GM12892 (cell line): ENCODE measurements at places on chromosomes 5 and 9.

DNA sequence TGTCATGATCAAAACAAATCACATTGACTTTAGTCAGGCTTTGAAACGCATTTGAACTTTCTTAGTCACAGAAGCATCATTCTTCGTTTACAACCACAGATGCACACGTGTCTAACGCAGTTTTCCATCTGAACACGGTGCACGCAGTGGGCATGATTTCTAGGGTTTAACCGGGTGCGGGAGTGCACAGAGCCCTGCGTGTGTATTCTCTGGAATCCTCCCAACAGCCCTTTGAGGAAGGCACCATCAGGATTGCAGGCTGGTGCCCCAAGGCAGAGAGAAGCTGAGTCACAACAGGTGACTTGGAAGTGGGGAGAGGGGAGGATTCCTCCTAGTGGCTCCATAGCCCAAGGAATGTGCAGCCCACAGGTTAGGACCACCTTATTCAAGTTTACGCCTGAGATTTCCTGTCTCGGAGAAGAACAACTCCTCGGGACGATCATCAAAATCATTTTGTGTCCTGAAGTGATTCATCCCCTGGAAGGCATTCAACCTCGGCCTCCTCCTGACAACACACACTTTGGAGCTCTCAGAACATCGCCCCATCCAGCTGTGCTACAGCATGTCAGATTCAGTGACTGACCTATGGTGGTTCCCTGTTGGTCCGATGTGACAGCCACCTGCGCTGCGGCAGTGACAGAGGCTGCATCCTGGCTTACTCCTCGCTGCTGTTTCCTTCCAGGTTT, 13.1 kb downstream of the ROPN1L start:
- no peak for DNase-seq

GRCh38 chr9:2486988-2487387, 134.6 kb upstream of the VLDLR start:
- DNase-seq: no peak

- no peak for DNase-seq
Observed at GRCh38 chr5:4313138-4313537, 717.5 kb downstream of the IRX1 start.

DNA sequence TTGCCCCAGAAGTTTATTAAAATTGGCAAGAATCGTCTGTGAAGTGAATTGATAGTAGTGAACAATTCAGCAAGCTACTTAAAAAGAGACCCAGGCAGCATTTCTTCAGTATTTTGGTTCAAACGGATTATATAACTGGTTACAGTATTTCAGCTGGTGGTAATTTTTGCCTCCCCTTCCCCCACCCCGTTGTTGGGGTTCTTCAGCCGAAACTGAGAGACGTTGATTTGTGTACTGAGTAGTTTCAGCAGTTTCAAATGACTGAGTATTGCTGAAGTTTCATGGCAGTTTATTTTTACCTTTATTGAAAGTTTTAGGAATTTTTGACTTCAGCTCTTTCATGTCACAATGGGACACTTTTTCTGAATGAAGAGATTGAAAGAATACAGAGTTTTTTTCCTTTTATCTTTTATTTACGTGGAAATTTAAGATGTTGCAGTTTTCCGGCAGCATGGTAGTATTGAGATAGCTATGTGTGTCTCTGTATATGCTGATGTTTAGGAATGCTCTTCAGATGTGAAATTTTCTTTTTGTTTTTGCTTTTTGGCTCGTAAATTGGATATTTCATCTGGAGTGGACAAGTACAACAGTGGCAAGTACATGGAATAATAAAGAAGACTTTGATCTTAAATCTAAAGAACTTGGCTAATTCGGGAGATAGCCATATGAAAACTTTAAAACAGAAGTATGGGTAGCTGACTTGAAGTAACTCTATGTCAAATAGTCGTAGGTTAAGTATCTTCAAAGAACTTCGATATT, 1.9 kb downstream of the GPBP1 start:
- DNase-seq: no peak

DNA sequence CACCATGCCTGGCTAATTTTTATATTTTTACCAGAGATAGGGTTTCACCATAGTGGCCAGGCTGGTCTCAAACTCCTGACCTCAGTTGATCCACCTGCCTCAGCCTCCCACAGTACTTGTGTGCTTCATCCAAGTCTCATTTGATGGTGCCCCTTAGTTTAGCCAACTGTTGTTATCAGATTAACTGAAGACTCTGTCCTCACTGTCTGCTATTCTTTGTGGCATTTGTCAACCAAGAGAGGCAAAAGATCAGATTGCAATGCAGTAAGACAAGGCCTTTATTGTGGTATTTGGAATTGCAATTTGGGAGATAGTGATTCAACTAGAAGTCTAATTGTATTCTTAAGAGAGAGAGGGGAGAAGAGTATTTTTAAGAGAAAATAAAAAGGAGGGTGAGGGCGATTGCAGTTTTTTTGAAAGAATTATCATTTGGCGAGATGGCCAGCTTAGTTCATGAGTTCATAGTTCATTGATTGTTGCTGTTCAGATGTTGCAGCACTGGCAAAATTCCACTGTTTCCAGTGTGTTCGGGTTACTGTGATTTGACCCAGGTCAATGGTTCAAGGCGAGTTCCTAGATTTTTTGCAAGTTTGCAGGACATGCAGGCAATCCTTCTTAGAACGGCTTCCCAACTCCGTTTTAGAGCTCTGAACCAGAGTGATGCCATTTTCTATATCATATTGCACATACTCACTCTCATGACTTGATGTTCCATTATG, 1156.9 kb downstream of the CDH9 start:
- no peak for DNase-seq

- no peak for DNase-seq
Observed at GRCh38 chr5:42772265-42772993, 15.8 kb downstream of the CCDC152 start.

GRCh38 chr5:145787507-145787906, 47.6 kb downstream of the PRELID2 start:
- DNase-seq: no peak
